ENCODE measurements at places on chromosomes 6 and 20.

GRCh38 chr6:46933751-46934150 is 12.0 kb upstream of the ADGRF5 start:
- no peak for DNase-seq

GRCh38 chr6:41728073-41728936 is 7.1 kb downstream of the TFEB start:
- DNase-seq = no peak

- no peak for DNase-seq
These were observed 12.3 kb downstream of the TMEM14B start for GRCh38 chr6:10759884-10760329.

DNA sequence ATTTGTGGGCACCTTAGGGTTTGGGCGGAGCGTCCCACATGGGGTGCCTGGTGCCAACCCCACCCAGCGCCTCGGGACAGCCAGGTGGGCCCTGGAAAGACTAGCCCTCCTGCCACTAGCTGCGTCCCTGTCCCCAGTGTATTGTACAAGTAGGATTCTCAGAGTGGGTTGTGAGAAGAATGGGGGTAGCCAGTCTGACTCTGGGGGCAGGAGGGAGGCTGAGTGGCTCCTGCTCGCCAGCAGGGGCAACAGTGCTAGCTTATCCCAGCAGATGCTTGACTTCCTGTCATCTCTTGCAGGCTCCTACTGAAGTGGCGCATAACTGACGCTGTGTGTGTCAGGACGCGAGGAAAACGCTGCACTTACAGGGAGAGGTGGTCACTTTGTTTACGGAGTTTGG is 9.3 kb downstream of the PSMA7 start:
- DNase-seq = no peak

GRCh38 chr6:158834675-158835385 is 15.7 kb upstream of the EZR start:
- no peak for DNase-seq
